ENCODE measurements at places on chromosomes 2 and 18.

DNA sequence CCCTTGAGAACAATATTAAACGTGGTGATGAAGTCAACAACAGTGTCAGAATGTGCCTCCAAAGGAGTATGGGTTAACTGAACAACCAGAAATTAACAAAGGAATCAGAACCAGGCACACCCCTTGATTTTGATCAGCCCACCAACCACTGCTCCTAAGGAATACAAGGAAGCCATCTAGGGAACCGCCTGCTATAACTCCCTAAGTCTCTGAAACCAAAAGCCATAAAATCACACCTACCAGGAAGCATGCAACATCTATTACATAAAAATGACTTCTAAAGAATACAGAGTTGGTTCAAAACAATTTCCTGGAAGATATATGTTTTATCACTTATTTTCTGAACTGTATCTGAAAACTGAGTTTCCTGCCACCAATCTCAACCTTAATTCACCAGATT, 360.0 kb downstream of the EPHA4 start:
- DNase-seq = no peak

DNA sequence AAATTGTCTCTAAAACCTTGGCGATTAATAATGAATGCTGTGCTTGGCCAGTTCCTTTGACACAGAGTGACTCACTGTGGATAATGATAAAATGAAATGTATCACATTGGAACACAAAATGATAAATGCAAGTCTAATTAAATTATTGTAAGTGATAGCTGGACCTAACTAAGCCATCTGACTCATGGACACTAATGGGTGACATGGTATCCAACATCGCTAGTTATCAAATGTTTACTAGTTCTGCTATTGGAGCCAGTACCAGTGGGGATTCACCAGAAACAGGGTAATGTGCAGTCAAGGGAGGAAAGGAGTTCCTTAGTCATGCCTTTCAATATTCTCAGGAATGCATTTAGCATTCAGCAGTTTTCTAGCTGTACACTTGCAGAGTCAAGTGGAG, 736.3 kb upstream of the ACVR2A start:
- DNase-seq = no peak

DNA sequence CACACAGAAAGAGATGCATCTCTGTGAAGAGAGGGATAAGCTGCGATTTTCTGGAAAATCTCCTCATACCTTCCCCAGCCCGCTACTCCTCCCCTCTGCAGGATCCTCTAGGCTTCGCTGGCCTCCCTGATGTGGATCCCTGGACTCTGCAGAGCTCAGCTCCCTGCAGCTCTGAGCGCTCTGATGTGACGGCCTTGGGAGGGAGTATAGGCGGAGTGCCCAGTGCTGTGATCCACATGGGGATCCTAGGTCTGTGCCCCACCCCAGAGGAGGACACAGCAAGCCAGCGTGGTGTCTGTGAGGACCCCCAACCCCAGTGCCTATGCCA, 111.0 kb downstream of the GYPC start:
- DNase-seq = no peak

DNA sequence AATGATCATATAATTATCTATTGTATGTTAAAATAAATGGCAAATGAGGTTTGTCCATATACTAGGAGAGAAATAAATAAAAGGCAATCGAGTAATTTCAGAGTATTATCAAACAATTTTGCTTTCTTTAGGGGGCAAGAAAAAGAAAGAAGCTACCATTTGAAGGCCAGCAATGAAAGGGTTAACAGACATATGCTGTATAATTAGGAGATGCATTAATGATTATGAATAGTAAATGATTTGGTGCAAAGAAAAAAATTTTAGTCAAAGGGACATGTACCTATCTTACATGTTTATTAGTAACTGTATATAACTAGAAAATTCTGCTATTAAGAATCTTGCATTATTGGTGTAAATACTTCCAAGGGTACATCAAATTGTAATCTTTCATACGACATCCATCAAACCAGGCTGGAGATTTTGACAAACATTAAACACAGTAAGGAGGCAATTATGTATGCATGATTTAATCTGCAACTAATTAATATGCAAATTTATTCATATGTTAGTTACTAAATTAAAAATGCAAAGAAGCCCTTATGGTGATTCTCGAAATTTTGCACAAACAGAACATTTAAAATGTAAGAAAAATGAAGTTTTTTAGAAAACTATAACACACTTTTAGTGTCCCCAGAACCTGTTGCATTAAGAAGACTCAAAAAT, 251.4 kb downstream of the TCF4 start:
- DNase-seq = no peak

DNA sequence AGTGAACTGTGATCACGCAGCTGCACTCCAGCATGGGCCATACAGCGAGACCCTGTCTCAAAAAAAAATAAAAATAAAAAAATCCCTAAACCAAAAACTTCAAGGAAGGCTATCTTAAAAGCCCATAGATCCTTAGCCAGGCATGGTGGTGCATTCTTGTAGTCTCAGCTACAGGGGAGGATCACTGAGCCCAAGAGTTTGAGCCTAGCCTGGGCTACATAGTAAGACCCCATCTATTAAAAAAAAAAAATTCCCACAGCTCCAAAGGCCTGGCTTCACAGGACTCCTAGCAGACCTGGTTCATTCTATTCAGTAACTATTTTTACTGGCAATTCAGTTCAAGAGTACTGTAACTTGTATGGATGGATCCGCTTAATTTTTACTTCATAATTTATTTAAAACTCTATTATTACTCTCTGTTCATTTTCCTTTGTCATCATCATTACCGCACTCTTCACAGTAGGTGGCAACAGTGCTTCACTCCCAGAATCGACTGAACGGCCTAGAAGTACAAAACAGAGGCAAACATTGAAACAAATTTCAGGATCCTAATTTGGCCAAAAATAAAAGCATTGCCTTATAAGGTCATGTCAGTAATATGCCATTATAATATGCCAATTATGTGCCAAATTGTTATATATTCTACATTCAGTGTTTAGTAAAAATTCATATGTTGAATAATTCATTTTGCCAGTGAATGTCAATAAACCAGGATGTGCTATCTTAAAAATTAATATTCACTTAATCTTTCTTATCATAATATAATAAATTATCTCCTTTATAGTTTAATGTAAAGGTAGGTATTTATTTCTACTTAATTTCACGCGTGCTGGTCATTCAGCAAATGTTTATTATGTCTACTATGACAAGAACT, 14.3 kb upstream of the STAM2 start:
- peak; percentile 4 for DNase-seq

GRCh38 chr2:112073875-112074274, 18.8 kb downstream of the TMEM87B start:
- no peak for DNase-seq

DNA sequence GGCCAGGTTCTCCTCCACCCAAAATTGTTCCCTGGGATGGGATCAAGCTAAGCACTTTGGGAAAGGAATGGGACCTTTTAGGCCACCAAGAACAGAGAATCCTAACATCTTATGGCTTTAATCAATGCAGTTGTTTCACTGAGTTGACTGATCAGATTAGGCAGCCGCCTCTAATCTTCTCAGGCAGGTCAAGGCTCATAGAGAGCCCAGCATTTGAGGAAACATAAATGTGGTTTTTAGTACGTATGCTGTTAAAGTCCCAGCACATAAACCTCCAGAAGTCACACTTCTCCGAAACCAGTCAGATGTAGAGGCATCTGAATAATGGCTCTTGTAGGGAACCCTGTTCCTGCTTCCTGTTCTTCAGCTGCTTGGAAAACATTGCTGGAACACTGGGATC, 99.5 kb upstream of the RMDN2 start:
- DNase-seq = no peak

Measured in CD4-positive, alpha-beta T cell treated with Interleukin-4 for 4 hours (primary cell).